ENCODE measurements at places on chromosomes 6 and 20. TPM values are rescaled to one million over a fixed set of nuclear protein-coding genes. Genes with fewer than 3 reads are reported as not detected.

The GCM1 gene
- not detected for total RNA-seq

The PLEKHG1 gene
- 7.4 TPM for total RNA-seq

The CLDN20 gene
- 0.68 TPM for total RNA-seq

The DNPH1 gene
- total RNA-seq: 14.5 TPM

The ZSCAN16 gene
- total RNA-seq: 6.9 TPM

The ZNF184 gene
- total RNA-seq: 13.5 TPM

The C20orf202 gene
- 0.23 TPM for total RNA-seq

The IMPG1 gene
- 1.1 TPM for total RNA-seq

The COL12A1 gene
- total RNA-seq: 197 TPM

The CLPSL1 gene
- total RNA-seq: not detected

The ZC2HC1B gene
- total RNA-seq: 0.37 TPM

The TCFL5 gene
- 10.7 TPM for total RNA-seq

The HSPA12B gene
- total RNA-seq: 0.19 TPM

The MCHR2 gene
- not detected for total RNA-seq

Data from motor neuron (in vitro differentiated cells).